ENCODE measurements at places on chromosomes 6 and 20. TPM values are rescaled to one million over a fixed set of nuclear protein-coding genes. Genes with fewer than 3 reads are reported as not detected.
A peak's percentile ranks its signal among the peaks of the same experiment; 100 is the strongest.

- no peaks in the 10 kb centered on the region for H3K4me1 ChIP-seq
- H3K27ac ChIP-seq = no peak overlapping the region
- DNase-seq = no peak
- H3K27me3 ChIP-seq = peaks cover 7% of the 10 kb centered on the region
- no peak overlapping the region for H3K4me3 ChIP-seq
Observed at GRCh38 chr6:50096296-50096695, 46.6 kb upstream of the DEFB112 start.

DNA sequence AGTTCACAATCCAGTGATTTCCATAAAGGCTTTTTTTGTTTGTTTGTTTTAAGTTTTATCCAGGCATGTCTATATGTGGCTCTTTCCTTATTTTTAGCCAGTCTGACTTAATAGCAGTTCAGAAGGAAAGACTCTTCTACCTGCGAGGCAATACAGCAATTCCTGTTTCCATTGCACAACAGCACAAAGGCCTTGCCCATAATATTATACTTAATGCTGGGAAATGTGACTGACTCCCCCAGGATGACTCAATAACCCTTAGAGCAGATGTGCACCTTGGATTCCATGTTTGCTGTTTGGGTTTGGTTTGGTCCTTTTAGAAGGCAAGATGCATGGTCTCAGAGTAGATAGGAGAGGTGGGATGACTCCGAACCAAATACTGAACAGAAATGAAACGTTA, 184.1 kb downstream of the MTFR2 start:
- no peak overlapping the region for H3K27ac ChIP-seq
- DNase-seq = no peak
- H3K36me3 ChIP-seq = no peaks in the 10 kb centered on the region
- H3K4me1 ChIP-seq = peaks cover 14% of the 10 kb centered on the region
- no peaks in the 10 kb centered on the region for H3K27me3 ChIP-seq

AKAP12 gene
- 184 TPM for total RNA-seq

GRCh38 chr6:16522937-16523336, 238.3 kb downstream of the ATXN1 start:
- H3K36me3 ChIP-seq = no peaks in the 10 kb centered on the region
- no peak for DNase-seq
- peak overlapping the region; percentile 90 for H3K27ac ChIP-seq
- peaks cover 35% of the 10 kb centered on the region for H3K4me1 ChIP-seq
- no peak overlapping the region for H3K4me3 ChIP-seq

ASIP gene
- not detected for total RNA-seq
